ENCODE measurements at places on chromosomes 7 and 10.

DNA sequence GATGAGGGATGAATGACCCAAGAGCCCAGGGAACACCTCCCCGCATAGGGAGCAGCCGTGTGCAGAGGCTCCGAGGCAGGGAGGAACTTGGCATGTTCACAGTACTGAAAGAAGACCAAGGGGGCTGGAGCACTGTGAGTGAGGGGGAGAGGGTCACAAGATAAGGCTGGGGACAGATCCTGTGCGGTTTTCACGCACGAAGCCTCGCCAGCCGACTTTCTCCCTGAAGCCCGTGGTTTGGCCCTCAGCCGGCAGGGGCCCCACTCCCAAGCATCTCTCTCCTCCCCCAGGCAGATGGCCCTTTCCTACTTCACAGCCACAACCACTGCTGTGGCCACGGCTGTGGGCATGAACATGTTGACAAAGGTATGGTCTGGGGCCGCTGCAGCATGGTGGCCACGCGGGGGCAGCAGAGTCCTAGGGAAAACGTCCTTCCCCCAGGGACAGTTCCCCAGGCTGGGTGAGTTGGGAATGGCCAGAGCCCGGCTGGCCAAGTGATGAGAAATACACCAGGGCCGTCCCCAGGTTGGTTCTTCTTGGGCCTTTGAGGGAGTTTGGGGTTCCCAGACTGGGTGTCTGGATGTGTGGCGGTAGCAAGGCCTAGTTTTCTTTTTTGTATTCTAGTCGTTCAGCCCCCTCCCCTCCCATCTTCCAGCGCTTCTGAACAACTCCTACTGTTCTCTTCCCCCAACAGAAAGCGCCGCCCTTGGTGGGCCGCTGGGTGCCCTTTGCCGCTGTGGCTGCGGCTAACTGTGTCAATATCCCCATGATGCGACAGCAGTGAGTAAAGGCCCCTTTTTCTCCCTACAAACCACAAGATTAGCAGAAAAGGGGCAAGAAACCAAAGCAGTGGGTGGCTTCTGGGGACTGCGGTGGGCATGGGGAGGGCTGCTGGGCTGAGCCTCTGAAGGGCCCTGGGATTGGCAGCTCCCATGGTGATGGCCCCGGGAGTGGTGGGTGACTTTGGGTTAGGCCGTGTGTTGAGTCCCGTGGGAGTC is 14.4 kb upstream of the WBP1L start:
- peak overlapping the region; percentile 81 for H3K27ac ChIP-seq
- peaks cover 59% of the 10 kb centered on the region for H3K36me3 ChIP-seq
- no peak overlapping the region for H3K4me3 ChIP-seq
- peaks cover 24% of the 10 kb centered on the region for H3K4me1 ChIP-seq
- DNase-seq: peak; percentile 93
- no peaks in the 10 kb centered on the region for H3K27me3 ChIP-seq

GRCh38 chr7:43278088-43278644 is 165.7 kb downstream of the HECW1 start:
- DNase-seq: no peak
- H3K36me3 ChIP-seq: no peaks in the 10 kb centered on the region
- H3K4me1 ChIP-seq: peaks cover 26% of the 10 kb centered on the region

DNA sequence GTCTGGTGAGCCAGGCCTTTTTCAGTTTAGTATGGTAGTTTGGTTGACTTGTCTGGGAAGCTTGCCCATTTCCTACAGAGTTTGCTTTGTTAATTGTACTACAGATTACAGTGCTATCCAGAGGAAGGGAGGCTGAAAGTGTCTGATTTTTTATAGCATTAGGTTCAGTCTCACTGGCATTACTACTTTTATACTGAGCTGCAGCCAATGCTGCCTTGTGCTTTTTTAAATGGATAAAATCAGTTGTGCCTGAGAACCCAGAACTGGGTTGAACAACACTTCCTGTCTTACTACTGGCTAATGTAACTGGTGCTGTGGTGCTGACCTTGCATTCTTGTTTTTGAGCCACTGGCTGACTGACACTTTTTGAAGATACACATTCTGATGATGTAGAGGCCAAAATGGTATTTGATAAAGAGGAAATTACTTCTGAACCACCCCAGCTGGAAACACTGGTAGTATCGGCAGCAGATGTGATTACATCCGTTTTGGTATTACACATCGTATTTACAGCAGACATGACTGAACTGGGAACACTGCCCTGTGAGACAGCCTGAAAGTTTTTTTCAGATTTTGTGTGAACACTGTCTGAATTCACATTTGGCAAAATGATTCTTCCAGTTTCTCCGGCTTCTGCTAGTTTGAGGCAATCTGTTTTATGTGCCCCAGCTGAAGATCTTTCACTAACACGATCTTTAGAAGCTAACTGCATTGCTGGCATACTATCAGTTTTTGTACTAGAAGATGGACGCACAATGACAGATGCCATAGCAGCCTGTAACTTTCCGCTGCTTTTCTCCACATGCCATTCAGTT is 74.1 kb downstream of the NRBF2 start:
- no peaks in the 10 kb centered on the region for H3K27me3 ChIP-seq
- DNase-seq: no peak
- H3K4me1 ChIP-seq: peaks cover 33% of the 10 kb centered on the region
- peaks cover 52% of the 10 kb centered on the region for H3K36me3 ChIP-seq
- no peak overlapping the region for H3K4me3 ChIP-seq

DNA sequence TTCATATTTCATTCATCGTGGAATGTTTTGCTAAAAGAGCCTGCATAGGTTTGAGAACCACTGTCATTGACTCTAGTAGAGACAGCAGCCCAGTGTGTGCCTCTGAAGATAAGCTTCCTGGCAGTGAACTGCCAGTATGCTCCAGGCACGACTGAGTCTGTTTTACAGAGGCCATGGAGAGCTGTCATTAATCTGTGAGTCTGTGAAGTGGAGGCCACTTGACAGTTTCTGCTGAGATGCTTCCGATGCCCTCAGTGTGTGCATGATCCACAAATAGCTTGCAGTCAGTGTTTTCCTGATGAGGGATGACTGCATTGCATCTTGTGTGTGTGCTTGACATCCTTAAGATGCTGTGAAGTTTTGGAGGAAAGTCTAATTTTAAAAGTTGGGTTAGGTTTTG is 162.2 kb downstream of the PFKFB3 start:
- H3K36me3 ChIP-seq: peaks cover 9% of the 10 kb centered on the region
- H3K4me3 ChIP-seq: no peak overlapping the region
- H3K27me3 ChIP-seq: peaks cover 10% of the 10 kb centered on the region
- no peaks in the 10 kb centered on the region for H3K4me1 ChIP-seq

GRCh38 chr10:119207713-119208552 is 562 bp downstream of the GRK5 start:
- peak overlapping the region; percentile 98 for H3K4me3 ChIP-seq
- H3K36me3 ChIP-seq: no peaks in the 10 kb centered on the region
- H3K4me1 ChIP-seq: peaks cover 61% of the 10 kb centered on the region
- peak; percentile 67 for DNase-seq

DNA sequence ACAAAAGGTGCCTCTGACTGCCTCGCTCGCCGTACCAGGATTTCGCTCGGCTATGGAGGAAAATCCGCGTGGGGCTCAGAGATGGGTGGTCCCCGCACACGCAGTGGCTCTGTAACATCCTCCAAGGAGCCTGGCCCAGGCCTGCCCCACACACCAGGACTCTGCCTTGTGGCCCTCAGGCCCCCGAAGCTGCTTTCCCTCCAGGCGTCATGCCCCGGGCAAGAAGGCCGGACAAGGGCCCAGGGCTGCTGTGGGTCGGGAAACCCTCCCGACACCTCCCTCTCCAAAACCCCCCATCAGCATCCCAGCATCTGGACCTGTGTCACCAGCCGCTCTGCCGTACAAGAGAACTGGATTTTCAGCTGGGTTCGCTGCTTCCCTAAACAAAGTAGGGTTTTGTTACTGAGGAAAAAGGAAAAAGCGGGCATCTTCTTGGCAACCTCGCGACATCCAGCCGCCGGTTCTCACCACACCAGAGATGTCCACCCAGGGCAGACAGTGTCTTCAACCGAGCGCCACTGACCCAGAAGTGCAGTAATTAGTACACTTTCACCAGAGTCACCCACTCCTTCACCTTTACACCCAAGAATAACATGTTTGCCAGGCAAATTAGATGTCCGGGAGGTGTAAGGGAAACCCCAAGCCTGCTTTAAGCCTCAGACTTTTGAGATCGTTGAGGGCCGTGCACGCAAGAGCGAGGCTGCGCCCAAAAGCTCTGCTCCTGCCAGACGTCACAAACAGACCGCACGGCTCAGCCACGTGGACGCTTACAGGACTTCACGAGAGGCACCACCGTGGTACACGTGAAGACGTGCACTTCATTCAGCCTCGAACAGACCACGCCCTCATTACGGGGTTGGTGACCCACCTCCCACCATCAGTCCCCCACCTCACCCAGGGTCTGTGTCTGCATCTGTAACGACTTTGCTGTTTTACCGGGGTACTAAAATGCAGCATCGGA is 62.2 kb downstream of the DIP2C start:
- no peak overlapping the region for H3K4me3 ChIP-seq
- H3K36me3 ChIP-seq: peaks cover 25% of the 10 kb centered on the region
- peak overlapping the region; percentile 41 for H3K27ac ChIP-seq

DNA sequence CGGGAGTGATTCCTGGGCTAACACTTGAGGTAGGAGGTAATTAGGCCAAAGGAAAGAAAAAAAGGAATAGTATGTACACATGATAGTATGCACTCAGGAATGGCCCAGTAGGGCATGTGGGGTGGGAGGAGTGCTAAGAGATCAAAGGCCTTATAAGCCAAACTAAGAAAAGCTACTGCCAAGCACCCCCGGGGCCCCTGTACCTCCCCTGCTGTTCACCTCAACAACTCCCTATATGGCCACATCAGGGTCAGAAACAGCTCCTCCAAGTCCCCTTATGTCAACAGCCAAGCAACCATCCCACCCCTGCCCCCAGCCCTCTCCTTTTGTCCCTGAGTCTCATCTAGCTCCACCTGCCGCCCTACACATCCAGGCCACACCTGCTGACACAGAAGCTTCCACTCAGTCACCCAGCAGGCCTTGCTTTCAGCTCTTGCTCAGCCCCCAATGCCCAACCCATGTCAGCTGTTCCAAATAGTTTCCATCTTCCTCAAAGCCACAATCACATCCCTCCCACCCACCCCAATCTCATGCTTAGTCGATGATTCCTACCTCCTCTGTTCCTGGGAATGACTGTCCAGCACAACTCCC is 80.2 kb downstream of the SORBS1 start:
- no peak overlapping the region for H3K27ac ChIP-seq
- peaks cover 7% of the 10 kb centered on the region for H3K36me3 ChIP-seq
- peaks cover 54% of the 10 kb centered on the region for H3K4me1 ChIP-seq
- no peaks in the 10 kb centered on the region for H3K27me3 ChIP-seq

DNA sequence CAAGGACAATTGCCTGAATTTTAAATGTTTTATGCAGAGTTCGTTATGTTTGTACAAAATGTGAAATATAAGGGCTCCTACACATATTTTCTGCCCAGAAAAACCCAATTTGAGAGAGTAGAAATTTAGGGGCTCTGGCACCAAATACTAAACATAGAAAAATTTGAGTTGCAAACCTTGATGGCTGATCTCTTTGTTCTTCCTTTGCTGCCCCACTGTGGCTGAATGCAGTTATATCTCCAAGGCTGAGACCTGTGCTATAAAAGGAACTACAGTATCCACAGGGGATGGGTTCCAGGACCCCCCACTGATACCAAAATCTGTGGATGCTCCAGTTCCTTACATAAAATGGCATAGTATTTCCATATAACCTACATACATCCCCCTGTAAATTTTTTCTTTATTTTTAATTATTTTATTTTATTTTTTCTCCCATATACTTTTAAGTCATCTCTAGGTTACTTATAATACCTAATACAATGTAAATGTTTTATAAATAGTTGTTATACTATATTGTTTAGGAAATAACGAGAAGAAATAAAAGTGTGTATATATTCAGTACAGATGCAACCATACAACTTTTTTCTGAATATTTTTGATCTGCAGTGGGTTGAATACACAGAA is 22.5 kb downstream of the CFAP43 start:
- no peaks in the 10 kb centered on the region for H3K27me3 ChIP-seq
- peaks cover 8% of the 10 kb centered on the region for H3K36me3 ChIP-seq
- no peak overlapping the region for H3K4me3 ChIP-seq
- DNase-seq: peak; percentile 34
- peaks cover 10% of the 10 kb centered on the region for H3K4me1 ChIP-seq
- H3K27ac ChIP-seq: no peak overlapping the region

- H3K27ac ChIP-seq: no peak overlapping the region
- H3K27me3 ChIP-seq: peaks cover 2% of the 10 kb centered on the region
- H3K4me3 ChIP-seq: no peak overlapping the region
- no peak for DNase-seq
Observed at GRCh38 chr10:97577701-97578100, 5.1 kb downstream of the ANKRD2 start.

DNA sequence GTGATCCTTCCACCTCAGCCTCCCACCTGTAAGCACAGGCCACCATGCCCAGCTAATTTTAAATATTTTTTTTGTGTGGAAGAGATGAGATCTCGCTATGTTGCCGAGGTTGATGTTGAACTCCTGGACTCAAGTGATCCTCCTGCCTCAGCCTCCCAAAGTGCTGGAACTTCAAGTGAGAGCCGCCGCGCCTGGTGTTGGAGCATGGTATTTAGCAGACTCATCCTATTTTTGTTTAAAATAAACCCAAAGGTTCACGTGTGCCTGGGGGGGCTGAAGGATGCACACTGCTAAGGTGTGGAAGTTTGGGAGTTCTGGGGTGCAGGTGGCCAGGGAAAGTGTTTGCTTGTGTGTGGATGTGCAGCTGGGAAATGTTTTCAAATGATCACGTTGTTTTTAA is 18.1 kb downstream of the PDGFA start:
- peaks cover 40% of the 10 kb centered on the region for H3K36me3 ChIP-seq
- peaks cover 6% of the 10 kb centered on the region for H3K27me3 ChIP-seq
- peaks cover 42% of the 10 kb centered on the region for H3K4me1 ChIP-seq
- no peak overlapping the region for H3K27ac ChIP-seq
- DNase-seq: no peak
- H3K4me3 ChIP-seq: no peak overlapping the region

GRCh38 chr10:112005044-112005443 is 178.5 kb downstream of the GPAM start:
- no peaks in the 10 kb centered on the region for H3K36me3 ChIP-seq
- no peaks in the 10 kb centered on the region for H3K27me3 ChIP-seq
- no peak overlapping the region for H3K27ac ChIP-seq
- DNase-seq: no peak
- no peak overlapping the region for H3K4me3 ChIP-seq

- H3K27ac ChIP-seq: no peak overlapping the region
- no peak for DNase-seq
- H3K36me3 ChIP-seq: no peaks in the 10 kb centered on the region
- H3K27me3 ChIP-seq: peaks cover 5% of the 10 kb centered on the region
- peaks cover 10% of the 10 kb centered on the region for H3K4me1 ChIP-seq
Observed at GRCh38 chr10:31036209-31036608, 4.5 kb upstream of the ZNF438 start.
